ENCODE measurements at places on chromosomes 6 and 20.
A peak's percentile ranks its signal among the peaks of the same experiment; 100 is the strongest.

DNA sequence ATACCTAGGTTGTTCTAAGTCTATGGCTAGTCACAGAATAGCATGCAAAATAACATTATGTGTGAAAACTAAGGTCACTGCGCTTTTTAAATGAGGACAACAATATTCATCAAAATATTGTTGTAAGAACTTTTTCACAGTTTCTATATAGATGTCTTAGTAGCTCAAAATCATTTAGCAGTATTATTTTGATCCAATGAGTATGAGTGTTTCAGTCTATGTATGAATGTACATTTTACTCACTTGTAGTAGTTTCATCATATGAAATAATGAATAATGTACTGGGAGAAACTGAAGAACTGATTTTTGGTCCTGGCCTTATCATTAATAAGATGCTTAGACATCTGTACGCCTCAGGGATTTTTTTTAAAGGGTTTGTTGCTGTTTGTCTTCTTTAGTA, 16.5 kb upstream of the TMEM30A start:
- no peak for DNase-seq

GRCh38 chr20:51445591-51445990, 96.9 kb downstream of the NFATC2 start:
- DNase-seq, result no peak

- no peak for DNase-seq
Measured at GRCh38 chr20:20887593-20888265, 175.3 kb upstream of the RALGAPA2 start.

DNA sequence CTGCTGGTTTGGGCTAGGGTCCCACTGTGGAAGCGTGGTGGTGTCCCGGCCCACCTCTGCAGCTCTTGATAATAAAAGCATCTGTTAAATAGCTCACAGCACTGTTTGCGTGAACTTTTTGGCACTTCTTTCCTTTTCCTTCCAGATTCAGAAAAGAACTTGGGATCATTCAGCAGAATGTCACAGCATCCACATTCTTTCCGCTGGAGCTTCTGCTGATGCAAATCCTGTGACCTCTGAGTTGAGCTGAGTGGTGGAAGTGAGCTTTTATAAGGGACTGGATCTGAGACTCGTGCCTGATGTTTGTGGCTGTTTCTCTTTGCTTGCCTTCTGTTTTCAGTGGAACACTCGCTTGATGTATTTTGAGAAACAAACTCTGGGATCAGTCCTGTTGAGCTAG, 3.9 kb downstream of the OSBPL2 start:
- no peak for DNase-seq

- no peak for DNase-seq
Measured at GRCh38 chr20:48056218-48056617, 270.9 kb upstream of the SULF2 start.

DNA sequence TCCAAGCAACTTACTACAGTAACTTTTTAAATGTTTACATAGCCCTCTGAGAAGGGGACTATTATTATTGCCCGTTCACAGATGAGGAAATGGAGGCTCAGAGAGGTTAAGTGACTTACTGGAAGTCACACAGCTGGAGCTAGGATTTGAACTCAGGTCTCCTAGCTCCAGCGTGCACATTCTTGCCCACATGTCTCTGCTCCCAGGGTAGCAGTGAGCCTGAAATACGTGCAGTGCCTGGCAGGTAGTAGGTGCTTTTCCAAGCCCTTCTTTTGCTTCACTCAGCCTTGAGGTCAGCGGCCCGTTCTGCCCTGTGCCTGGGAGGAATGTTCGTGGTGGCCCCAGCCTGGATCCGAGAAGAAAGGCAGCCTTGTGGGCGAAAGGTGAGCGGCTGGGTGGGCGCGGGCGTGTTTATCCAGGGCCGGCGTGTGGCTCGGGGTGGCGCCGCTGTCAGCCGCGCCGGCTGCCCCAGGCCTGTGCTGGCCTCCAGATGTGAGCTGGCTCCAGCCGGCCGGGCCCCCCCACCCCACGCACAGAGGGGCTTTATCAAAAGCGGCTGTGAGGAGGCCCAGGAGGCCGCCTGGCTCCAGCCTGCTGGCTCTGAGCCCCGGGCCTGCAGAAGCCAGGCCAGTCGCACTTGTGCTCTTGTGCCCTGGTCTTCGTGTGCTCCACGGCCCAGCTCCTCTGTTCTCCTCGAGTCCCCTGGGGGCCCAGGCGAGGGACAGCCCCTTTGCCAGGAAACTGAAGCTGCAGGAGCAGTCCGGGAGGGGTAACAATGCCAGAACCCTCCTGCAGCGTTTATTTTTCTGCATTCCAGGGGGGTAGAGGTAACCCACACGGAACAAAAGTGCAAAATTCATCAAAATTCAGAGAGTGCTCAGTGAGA, 58.1 kb downstream of the UBE2V1 start:
- DNase-seq, result peak; percentile 89

GRCh38 chr6:133306931-133307330, 65.8 kb downstream of the EYA4 start:
- no peak for DNase-seq

GRCh38 chr6:134308800-134309199, 9.1 kb downstream of the SGK1 start:
- DNase-seq, result no peak

DNA sequence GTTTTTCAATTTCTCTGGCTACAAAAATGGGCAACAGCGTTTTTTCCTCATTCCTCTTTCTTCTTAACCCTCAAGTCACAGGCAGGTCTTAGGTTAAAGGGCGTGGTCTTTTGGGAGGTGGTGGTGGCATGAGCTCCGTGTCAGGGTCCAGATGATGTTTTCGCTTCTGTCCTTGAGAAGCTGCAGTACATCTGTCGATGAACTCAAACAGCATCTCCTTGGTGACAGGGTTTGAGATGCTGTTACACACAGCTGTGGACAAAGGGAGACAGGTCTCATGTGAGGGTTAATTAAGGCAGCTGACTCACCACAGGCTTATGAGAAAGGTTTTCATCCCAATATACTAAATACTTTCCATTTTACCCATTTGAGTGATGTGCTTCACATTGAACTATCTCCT, 350.8 kb downstream of the RNGTT start:
- DNase-seq, result no peak

GRCh38 chr6:159874435-159874834, 16.4 kb upstream of the MAS1 start:
- DNase-seq, result no peak

DNA sequence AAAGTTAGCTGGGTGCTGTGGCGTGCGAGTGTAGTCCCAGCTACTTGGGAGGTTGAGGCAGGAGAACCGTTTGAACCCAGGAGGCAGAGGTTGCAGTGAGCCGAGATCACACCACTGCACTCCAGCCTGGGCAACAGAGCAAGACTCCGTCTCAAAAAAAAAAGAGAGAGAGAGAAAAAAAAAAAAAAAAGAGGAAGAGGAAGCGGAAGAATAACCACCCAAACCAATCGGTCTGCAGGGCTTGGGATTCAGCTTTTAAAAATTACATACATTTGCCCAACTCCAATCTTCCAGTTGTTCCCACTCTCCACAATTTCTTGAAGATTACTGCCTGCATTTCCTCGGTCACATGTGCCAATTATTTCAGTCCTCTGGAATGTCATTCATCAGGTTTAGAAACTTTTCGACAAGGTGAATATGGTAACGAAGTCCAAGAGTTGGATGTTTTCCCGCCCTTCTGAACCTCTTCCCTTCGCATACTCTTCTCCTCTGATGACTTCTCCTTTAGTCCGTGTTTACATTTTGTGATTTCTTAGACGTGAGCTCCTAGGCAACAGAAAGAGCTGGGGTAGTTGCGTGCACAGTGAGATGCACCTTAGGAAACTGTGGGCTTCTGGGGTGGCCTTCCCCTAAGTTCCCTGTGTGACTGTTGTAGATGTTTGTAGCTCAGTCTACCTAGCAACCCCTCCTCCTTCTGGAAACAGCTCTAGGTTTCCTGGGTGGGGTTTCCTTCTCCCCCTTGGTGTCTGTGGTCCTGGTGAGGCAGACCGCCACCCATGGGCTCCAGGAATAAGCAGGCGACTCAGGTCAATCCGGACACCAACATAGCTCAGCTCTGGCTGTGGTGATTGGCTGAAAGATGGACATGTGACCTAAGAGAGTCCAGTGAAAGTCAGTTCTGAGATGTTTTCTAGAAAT, 63.0 kb upstream of the NCOA3 start:
- DNase-seq, result no peak

DNA sequence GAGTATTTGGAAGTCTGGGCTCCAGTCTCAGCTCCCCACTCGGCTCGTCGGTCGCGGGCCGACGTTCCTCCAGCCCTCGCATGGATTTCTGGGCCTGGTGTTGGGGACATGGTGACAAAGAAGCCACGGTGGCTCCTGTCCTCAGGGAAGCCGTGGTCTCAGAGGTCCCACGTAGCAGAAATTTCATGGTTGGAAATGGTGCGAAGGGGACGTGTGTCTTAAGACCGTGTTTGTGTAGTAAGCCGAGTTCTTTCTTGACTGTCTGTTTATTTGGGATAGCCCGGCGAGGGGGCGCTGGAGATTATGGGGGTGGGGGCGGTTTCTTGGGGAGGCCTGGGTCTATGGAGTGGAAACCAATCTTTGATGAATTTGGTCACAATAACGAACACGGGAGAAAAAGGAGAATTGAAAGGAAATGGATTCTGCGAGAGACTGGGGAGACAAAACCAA, 23.5 kb upstream of the MAP3K7 start:
- no peak for DNase-seq

- DNase-seq, result no peak
Measured at GRCh38 chr6:53056273-53056672, 8.9 kb upstream of the FBXO9 start.

DNA sequence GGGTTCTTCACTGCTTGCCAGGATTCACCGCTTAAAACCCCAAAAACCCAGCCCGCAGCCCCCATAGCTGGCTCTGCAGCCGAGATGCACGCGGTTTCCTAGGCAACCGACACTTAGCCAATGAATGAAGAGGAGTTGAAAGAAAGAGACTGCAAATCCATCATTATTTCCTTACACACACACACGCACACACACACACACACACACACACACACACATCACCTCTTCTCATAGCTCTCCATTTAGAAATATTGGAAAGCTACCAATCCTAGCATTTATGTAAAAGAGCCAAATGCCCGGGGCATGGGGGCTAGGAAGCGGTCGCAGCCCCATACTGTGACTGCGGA, 3.4 kb upstream of the TUBB2B start:
- DNase-seq, result peak; percentile 14

DNA sequence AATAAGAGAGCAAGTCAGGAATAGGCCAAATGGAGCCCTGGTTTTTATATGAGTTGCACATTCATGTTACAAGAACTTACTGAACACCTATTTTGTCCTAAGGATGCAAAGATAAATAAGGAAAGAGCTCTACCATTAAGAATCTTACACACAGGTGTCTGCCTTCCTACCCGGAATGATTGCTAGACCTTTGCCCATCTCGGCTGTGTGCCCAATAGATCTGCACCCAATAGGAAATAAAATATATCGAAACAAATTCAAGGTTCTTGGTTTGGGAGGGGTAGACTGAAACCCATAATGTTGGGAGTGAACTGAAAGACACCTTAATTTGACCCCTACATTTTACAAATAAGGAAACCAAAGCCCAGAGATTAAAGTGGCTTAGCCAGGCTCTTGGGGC, 48.9 kb downstream of the EDN1 start:
- DNase-seq, result no peak

DNA sequence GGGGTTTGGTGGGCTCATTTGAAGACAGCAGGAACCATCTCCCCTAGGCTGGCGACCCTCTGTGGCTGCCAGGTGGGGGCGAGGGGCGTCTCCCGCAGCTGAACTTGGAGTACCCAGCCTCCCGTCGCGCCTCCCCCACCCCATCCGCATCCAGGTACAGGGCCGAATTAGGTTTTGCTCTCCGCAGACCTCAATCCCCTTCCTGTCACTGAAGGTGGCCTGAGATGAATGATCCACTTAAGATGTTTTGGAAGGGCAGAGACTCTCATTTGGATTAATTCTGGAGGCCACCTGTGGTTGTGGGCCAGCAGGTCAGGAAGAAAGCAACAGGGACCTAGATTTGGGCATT, 493 bp downstream of the CD83 start:
- no peak for DNase-seq

- peak; percentile 34 for DNase-seq
Measured at GRCh38 chr6:138691595-138692057, 81.9 kb upstream of the CCDC28A start.

DNA sequence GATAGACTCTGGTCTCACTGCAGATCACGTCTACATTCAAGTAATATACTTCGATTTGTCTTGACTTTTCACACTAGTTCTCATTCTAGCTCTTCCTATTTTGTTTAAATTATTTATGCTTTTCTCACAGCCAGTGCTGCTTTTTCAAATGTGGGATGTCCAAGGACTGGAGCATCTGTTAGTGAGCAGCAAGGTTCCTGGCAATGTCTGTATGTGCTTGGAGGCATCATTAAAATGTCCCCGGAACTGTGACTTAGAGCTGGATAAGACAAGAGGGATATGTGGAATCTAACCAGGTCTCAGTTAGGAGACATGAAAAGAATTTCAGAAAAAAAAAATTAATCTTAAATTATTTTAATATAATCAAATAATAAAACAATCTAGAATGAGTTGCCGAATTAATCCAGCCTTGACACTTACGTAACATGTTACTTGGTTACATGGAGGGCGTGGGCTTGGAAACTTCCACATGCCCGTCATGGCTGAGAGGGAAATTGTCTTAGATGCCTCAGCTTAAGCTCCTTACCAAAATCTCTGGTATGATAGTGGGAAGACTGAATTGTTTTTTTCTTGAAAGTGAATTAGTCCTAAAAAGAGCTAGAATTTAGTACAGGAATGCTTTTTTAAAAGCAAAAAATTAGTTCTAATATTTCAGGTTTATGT, 21.4 kb upstream of the CARMIL1 start:
- no peak for DNase-seq

- DNase-seq, result peak; percentile 7
Measured at GRCh38 chr6:24205020-24205492, 79.0 kb downstream of the NRSN1 start.

GRCh38 chr6:167079853-167080297, 43.0 kb upstream of the CCR6 start:
- DNase-seq, result no peak

GRCh38 chr6:57267586-57268293, 45.6 kb upstream of the RAB23 start:
- peak; percentile 88 for DNase-seq

- DNase-seq, result no peak
Measured at GRCh38 chr20:3420211-3420707, 12.8 kb upstream of the DNAAF9 start.

DNA sequence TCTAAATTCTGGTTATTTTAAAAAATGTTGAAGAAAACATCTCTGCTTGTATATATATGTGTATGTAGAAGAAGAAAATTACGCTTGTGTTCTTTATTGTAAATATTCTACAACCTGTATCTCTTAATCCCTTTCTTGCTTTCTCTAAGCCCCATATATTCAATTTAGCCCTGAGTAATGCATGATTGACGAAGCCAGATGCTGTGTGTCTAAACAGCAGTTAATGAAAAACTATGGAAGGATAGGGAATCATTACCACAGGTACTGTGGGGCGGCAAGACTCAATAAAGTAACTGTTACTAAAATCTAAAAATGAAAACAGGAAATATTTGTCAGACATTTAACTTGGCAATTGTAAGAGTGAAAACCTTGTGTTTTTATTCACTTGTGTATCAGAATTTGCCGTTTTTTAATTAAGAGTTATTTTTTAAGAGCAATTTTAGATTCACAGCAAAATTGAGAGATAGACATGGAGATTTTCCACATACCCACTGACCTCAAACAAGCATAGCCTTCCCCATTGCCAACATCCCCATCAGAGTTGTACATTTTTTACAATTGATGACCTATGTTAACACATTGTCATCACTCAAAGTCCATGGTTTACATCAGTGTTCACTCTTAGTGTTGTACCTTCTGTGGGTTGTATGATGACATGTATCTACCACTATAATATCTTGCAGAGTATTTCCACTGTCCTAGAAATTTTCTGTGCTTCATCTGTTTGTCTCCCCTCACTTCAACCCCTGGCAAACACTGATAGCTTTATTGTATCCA, 76.7 kb downstream of the BCKDHB start:
- DNase-seq, result no peak

- DNase-seq, result no peak
Measured at GRCh38 chr6:158808941-158809678, 10.1 kb downstream of the EZR start.
